ENCODE measurements at places on chromosomes 6 and 20.

GRCh38 chr6:157019115-157019641 lies 242.0 kb downstream of the ARID1B start:
- no peak for DNase-seq

DNA sequence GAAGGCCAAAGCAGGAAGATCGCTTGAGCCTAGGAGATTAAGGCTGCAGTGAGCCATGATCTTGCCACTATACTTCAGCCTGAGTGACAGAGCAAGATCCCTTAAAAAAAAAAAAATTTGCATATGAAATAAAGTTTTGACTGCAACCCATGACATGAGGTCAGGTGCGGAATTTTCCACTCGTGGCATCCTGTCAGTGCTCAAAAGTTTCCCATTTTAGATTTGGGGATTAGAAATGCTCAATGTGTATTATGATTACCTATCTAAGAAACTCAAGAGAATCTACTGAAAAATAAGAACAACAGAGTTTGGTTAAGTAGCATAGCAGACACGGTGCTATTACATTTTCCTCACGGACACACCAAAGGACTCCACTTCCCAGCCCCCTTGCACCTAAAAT lies 11.7 kb downstream of the SLC23A2 start:
- DNase-seq, result peak; percentile 45

GRCh38 chr6:25614052-25614451 lies 38.0 kb upstream of the SCGN start:
- DNase-seq, result no peak

- no peak for DNase-seq
These were observed 1.9 kb downstream of the TMEM200A start for GRCh38 chr6:130367767-130368166.

- DNase-seq, result no peak
These were observed 41.2 kb downstream of the IGF2R start for GRCh38 chr6:160010067-160010466.

DNA sequence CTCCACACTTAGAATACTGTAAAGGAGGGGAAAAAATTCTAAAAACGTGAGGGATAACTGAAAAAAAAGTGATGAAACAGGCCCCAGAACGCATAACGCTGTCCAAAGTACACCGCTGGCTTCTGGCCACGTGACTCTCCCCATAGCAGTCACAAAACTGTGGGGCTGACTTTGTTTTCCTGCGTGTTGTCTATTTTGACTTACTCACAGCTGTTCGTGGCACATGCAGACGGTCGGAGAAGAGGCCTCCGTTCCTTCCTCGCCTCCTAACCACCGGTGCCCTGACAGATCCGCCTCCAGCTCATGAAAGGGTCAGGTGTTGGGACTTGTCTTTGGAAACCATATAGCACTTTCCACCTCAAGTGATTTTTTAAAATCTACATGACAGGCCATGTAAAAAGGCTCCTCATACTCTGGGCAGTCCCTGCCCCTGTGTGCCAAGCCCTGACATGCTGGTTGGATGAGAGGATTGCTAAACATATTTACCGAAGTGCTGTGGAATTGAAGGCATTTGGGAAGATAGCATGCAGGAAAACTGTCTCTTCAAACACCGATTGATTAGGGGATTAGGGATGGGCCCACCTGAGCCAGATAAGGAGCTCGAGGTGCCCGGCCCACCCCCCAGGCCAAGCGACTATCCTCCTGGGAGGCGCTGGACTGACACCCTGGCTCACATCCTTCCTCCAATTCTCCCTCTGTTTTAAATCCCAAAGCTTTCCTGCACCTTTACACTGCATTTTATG lies 54.8 kb downstream of the DACT2 start:
- DNase-seq, result no peak

DNA sequence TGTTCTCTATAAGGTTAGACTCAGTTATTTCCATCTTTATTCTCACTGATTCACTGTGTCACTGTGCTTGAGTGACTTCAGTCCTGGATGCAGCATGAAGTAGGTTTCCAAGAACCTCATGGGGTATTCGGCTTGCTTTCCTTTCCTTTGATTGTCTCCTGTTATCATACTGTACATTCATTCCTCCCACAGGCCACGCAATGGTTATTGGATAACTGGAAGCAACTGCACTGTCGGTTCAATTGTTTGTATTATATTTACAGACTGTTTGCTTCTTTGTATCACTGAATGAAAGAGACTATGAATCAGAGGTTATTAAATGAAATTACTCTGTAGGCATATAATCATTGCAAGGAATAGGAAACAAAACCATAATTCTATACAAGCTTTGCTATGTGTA lies 129.4 kb downstream of the MAP7 start:
- DNase-seq, result no peak

DNA sequence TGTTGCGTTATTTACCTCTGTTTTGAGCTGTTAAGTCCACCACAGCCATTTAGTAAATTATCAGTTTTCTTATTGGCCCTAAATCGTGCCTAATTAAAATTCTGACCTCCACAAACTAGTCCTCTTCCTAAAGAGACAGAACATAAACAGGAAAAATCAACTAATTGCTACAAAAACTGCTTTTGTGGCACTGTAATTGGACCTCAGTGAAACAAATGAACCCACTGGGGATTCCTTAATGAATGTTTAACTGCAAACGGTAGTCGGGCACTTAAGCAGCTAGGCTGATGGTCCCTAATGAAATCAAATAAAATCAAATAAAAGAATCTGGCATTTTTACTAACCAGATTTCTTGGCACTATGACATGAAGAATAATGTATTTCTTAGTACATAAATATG lies 513.4 kb upstream of the SLC35B3 start:
- no peak for DNase-seq

DNA sequence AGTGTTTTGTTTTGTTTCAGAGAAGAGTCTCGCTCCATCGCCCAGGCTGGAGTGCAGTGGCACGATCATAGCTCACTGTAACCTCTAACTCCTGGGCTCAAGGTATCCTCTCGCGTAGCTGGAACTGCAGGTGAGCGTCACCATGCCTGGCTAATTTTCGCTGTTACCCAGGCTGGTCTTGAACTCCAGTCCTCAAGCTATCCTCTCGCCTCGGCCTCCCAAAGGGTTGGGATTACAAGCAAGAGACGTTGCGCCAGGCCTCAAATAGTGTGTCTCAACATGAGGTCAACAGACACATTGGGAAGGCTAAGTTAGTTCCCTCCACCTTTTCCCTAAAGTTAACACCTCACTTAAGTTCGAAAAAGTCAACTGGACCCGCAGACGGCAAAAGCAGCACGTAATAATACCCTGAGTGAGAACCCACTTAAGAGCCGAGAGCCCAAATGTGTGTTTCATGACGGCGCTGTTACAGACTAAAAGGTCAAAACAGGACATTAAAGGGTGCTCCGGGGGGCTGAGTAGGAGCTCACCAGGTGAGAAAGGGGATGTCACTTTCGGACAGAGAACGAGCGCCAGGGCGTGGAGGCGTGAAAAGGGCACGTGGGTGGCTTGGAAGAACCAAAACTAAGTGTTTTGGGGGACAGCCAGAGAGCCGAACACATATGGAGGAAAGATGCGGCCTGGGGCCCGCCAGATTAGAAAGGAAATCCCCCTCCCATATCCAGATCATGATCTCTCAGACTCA lies 499 bp downstream of the TTI1 start:
- DNase-seq, result peak; percentile 7

- no peak for DNase-seq
These were observed 586.2 kb downstream of the PHF3 start for GRCh38 chr6:64221776-64222175.

DNA sequence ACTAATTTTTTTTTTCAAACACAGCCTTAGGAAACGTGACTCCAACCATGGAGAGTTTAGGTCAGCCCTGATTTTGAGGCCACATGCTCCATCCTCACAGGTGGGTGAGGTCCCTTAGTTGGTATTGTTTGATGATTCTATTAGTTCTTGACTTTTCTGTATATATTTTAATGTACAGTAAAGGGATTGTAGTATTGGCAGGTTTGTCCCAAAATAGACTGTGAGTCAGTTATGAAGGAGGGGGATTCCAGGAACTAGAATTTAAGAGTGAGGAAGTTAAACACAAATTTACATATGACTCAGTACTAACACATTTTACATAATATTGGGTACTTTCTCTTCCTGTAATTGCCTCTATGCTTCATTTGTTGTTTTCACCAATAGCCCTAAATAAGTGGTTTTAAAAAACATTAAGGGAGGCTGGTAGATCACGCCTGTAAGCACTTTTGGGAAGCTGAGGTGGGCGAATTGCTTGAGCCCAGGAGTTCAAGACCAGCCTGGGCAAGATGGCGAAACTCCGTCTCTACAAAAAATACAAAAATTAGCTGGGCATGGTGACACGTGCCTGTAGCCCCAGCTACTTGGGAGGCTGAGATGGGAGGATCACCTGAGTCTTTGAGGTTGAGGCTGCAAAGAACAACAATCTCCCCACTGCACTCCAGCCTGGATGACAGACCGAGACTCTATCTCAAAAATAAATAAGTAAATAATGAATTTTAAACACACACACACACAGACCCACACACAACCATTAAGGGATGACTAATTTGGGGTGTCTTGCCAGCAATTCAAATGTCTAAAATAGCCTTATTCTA lies 81.8 kb downstream of the SGK1 start:
- peak; percentile 12 for DNase-seq

DNA sequence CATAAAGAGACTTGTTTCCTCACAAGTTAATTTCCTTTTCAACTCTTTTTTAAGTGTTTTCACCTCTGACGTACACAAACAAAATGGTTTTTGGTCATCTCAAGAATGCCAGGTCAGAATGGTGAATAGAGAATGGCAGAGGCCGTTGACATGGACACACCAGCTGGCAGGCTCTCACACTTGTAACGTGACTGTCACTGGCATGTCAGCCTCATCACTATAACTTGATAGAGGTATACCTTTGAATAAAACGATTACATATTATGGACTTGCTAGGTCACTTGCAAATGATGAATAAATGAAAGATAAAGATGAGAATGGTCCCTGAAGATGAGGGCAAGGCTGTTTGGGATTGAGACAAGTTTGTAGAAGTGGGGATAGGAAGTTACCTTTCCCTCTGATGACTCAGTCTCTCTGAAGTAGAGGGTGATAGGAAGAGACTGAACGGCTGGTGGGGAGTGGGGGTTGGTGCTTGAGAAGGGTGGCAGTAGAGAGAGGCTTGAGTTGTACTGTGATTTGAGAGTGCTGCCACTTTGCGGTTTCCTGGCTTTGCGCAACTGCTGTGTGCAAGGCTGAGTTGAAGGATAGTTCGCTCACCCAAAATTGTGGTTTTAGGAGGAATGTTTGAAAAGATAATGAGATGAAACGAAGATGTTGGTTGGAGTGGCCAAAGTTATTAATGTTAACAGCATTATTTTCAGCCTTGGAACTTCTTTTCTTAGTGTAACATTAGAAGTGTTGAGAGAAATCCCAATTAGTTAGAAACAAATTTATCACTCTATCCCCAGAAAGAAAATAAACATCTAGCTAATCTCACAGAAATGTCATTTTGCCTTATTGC lies 30.3 kb downstream of the TBPL1 start:
- peak; percentile 58 for DNase-seq

DNA sequence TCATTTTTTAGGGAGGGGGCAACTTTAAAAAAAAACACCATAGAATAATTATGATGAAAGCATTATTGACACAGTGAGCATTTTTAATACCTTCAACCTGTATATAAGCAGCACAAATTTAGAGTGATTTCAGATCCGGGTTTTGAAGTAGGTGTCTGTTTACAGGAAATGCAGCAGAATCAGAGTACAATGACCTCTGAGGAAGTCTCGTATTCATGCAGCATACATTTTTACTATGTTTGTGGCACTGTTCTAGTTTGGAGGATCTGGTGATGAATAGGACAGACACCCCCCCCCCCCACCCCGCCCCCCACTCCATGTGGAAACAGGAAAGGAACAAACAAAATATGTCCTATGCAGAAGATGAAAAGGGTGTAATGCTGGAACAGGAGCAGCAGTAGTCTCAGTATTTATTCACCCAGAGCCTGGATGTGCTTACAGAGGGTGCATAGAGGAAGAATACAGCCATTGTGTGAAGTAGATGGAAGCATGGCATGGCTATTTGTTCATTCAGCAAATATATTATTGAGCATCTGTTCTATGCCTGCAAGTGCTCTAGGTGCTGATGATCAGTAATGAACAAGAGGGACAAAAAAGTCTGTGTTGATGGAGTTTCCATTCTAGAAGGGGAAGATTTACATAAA lies 19.7 kb downstream of the VAPB start:
- DNase-seq, result no peak

GRCh38 chr20:48773837-48774418 lies 53.9 kb downstream of the PREX1 start:
- DNase-seq, result no peak

GRCh38 chr6:139337830-139338229 lies 36.6 kb downstream of the CITED2 start:
- DNase-seq, result no peak

- no peak for DNase-seq
These were observed 217.0 kb downstream of the TBX18 start for GRCh38 chr6:84547341-84547801.

DNA sequence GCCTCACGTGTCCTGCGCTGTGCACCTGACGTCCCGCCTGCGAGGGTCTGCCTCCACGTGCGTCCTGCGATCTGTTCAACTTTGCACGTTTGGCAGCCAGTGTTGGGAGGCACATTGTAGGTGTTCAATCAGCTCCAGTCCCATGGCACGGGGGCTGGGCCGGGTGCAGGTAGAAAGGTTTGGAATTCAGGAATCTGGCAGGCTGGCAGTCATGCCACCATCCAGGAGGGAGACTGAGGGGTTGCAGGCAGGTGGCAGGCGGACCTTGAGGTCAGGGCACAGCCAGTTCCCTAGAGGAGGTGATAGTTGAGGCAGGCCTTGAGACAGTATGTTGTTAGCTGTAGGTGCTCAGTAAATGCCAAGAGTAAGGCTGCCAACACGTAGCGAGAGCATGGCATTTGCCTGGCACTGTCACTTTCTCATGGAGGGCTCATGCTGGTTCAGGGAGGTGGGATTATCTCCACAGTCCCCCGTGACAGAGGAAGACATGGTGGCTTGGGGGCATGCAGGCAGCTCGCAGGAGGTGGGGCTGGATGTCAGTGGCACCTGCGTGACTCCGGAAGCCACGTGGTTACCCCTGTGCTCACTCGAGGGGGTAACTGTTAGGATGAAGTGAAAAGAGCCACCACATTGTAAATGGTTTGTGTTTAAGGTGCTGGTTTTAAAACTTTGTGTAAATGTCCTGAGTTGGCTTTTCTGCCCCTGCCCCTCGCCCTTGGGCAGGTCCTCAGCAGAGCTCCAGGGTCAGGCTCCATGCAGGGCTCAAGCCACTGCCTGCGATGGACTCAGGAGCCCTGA lies 111.8 kb upstream of the FRMD1 start:
- no peak for DNase-seq

GRCh38 chr20:10332656-10333415 lies 101.2 kb downstream of the MKKS start:
- DNase-seq, result no peak

DNA sequence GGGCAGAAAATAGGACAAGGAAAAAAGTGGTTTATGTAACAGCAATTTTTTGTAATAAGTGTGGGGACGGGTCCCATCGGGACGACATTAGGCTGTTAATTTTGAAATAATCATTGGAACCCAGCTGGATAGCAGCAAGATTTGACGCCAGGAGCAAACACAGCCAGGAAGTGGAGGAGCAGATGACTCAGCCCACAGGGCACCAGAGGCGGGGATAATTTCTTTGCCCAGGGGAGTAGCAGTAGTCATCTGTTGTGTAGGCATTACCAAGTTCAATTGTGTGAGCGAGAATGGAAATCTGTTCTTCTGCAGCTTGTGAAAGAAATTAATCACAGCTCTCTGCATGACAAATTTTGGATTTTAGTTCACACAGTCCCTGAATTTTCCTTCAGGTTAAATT lies 22.6 kb upstream of the RIN2 start:
- peak; percentile 50 for DNase-seq

GRCh38 chr6:161228921-161229591 lies 44.8 kb downstream of the AGPAT4 start:
- no peak for DNase-seq

- DNase-seq, result no peak
These were observed 5.2 kb upstream of the STMND1 start for GRCh38 chr6:17096652-17097051.

Measured in activated CD4-positive, alpha-beta T cell treated with anti-CD3 and anti-CD28 coated beads, Interleukin-2, amount 50 U/mL, for 48 hours (primary cell).